Head of caudate nucleus (tissue), 42 donors: ENCODE measurements at places on chromosomes 2 and 18.

GRCh38 chr2:145644820-145645302, 1124.9 kb upstream of the ZEB2 start:
- DNase-seq, result no peak

GRCh38 chr2:46380038-46380940, 83.1 kb downstream of the EPAS1 start:
- peak; percentile 74 for DNase-seq

GRCh38 chr2:83109284-83109683, 1349.8 kb downstream of the SUCLG1 start:
- DNase-seq, result no peak

GRCh38 chr2:103960951-103961350, 893.0 kb upstream of the POU3F3 start:
- DNase-seq, result no peak

GRCh38 chr2:200351815-200352214, 45.3 kb downstream of the SPATS2L start:
- DNase-seq, result no peak

DNA sequence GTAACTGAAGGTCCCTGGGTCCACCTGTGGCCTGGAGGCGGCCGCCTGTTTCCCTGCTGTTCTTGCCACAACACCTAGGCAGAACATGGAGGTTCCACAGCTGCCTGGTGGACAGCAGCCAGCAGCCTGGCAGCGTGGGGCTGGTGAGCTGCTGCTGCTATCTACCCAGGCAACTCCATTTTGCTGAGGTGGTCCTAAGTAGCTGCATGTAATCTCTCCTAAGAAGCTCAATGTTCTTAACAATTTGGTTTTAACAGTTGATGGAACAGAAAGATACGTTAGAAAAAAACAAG, 66.7 kb downstream of the NDUFA10 start:
- no peak for DNase-seq

DNA sequence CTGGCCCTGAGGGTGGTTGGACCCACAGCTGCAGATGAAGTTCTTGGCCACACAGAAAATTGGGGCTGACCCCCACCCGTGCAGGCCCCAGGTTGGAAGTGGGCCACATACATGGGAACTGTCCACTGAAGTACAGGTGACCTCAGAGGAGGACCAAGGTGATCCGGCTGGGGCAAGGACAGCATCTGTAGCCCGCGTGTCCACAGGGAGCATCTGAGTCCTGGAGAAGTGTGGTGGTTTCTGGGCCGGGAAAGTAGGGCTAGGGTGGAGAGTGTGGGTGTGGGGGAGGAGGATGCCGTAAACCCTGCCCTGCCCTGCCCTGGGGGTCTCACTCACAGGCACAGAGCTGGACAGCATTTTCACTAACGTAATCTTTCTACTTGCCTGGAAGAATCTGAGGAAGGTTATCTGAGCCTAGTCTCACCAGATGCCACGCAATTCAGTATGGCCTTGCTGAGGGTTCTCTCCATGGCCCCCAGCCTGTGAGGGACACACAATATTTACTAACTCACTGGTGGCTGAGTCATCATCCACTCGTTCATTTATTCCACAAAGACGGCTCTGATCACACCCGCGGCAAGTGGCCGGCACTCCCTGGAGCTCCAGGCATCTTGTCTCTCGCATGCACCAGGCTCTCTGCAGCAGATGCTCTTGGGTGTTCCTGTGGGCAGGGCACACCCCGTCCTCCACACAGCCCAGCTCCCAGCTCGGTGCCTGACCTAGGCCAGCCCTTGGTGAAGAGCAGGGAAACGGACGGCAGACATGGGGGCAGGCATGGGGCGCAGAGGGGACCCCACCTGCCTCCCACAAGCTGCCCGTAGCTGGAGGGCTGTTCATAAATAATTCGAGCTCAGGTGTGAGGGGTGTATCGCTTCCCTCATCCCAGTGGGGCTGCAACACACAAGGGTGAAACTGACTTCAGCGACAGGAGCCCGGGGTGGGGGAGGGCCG, 51.2 kb downstream of the INHBB start:
- no peak for DNase-seq

DNA sequence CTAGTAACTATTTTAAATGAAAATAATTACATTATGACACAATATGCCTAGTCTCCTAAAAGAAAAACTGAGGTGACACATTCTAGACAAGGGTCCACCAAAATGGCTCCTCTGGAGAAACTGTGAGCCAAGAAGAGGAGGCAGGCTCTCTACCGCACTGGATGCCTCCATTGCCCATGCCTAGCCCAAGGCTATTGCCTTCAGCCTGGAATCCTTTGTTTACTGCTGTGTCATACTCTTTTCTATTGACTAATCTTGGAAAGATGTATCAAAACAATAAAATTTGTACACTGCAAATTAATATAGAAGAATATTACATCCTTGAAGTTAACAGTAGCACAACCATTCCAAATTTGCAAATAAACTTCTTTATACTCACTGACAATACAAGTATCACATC, 167.1 kb downstream of the RAB3GAP1 start:
- DNase-seq, result no peak

GRCh38 chr2:160228141-160228917, 28.3 kb upstream of the ITGB6 start:
- DNase-seq, result no peak

- no peak for DNase-seq
Measured at GRCh38 chr2:229832510-229832898, 89.3 kb downstream of the TRIP12 start.

DNA sequence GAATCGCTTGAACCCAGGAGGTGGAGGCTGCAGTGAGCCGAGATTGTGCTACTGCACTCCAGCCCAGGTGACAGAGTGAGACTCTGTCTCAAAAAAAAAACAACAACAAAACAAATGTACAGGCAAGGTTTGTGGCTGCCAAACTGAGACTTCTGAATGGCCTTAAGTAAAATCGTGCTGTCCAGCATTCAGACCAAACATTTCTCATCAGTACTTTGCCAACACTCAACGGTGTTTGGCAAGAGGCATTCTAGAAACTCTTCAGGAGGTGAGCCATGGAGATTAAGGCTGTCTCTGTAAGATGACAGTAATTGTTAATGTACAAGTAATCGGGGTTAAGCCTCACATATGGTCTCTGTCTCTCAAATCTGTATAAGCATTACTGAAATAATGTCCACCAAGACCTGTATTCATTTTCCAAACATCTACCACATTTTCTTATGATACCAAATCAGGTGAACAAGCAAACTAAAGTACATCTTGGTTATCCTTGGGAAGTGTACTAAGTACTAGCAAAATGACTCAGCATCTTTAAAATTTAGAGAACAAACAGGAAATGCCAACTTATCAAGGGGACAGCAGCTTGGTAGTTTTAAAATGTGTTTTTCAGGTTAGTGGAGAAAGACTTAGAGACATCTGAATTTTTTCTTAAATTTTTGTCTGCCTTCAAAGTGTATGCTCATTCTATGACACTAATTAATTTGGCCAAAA, 29.3 kb downstream of the SERPINE2 start:
- no peak for DNase-seq

GRCh38 chr2:8656160-8656641, 25.7 kb upstream of the ID2 start:
- no peak for DNase-seq

GRCh38 chr2:64260093-64260803, 116.0 kb upstream of the PELI1 start:
- no peak for DNase-seq

GRCh38 chr18:30684825-30685481, 357.6 kb downstream of the DSC3 start:
- DNase-seq, result no peak

- peak; percentile 53 for DNase-seq
Measured at GRCh38 chr2:120520929-120521912, 175.3 kb downstream of the INHBB start.

- no peak for DNase-seq
Measured at GRCh38 chr2:10222-10875, 36.0 kb downstream of the FAM110C start.

GRCh38 chr2:19256121-19256601, 102.3 kb downstream of the OSR1 start:
- no peak for DNase-seq

- no peak for DNase-seq
Measured at GRCh38 chr2:52454962-52455361, 1312.6 kb upstream of the CHAC2 start.

- DNase-seq, result no peak
Measured at GRCh38 chr2:98378901-98379300, 32.6 kb downstream of the CNGA3 start.

- no peak for DNase-seq
Measured at GRCh38 chr2:106098081-106098480, 96.0 kb downstream of the UXS1 start.

DNA sequence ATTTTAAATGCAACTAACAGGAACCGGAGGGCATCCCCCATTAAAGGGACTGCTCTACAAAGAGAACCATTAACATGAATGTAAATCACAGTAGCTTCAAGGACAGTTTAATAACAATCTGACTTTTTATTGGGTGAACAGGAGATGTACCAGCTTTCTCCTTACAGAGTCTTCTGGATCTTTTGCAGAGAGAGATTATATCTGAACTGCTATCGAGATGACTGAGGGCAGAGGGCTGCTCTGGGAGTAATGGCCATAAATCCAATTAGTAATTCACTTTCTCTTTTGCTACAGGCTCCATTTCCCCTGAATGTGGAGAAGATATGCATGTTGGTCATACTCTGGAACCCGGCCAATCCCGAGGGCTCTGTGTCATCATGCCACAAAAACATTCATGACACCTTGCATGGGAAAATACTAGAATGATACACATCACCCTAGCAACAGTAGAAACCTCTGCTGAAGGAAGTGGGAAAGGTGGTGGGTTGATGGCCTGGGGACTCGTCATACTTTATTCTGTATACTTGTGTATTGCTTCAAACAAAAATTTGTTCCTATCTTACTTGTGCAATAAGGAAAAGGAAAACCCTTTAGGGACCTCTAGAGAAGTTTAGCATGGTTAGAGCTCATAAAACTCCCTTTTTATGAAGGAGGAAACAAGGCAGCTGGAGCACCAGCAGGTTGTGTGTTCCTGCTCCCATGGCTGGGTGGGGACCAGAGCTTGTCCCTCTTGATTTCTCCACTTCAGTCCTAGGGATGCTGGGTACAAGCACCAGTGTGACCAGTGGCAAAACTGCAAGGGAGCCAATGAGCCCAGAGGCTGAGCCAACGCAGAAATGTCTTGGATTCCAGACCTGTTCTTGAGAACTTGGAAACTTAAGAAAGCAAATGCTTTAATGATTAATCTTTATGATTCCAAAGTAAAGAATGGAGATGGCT, 26.0 kb downstream of the CTAGE1 start:
- DNase-seq, result no peak

GRCh38 chr2:69452687-69453086, 15.5 kb upstream of the NFU1 start:
- no peak for DNase-seq

DNA sequence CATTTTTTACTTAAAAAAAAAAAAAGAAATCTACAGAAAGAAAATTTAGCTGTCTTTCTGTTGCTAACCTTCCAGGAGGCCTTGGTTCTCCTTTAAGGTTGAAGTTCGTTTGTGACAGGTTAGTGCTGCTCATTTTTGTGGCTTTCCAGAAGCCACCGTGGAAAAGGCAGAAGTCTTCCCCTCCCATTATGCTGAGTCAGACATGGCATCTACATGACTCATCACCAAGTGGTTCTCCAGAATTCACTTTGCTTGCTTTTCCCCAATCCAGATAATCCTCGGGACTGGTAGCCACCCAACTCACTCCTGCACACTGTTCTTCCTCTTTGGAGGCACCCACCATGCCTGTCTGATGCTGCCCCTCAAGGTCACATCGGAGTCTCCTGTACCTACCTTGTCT, 228.7 kb downstream of the PIK3C3 start:
- no peak for DNase-seq

DNA sequence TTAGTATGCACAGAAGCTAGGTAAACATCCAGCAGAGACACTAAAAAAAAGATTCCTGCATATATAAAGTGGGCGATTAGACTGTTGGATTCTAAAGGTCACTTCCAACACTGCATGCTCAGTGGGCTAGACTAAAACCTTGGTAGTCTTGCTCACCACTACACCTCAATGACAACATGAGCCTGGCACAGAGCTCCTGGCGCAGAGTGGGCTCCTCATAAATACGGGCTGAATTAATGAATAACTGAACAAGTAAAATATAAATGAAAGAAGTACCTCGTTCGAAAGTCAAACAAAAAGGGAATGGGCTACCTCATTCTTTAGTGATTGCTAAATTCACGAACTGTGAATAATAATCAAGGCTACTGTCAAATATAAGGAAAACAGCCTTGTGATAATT, 185.3 kb downstream of the STK39 start:
- no peak for DNase-seq

GRCh38 chr2:237591141-237591881, 777 bp upstream of the RAB17 start:
- peak; percentile 45 for DNase-seq

GRCh38 chr18:361941-362310, 94.1 kb upstream of the THOC1 start:
- DNase-seq, result no peak

GRCh38 chr2:220374282-220374681, 746.9 kb downstream of the SLC4A3 start:
- no peak for DNase-seq

GRCh38 chr2:232456296-232457120, 555 bp downstream of the ALPI start:
- DNase-seq, result no peak

- DNase-seq, result no peak
Measured at GRCh38 chr2:106094131-106094841, 99.8 kb downstream of the UXS1 start.

DNA sequence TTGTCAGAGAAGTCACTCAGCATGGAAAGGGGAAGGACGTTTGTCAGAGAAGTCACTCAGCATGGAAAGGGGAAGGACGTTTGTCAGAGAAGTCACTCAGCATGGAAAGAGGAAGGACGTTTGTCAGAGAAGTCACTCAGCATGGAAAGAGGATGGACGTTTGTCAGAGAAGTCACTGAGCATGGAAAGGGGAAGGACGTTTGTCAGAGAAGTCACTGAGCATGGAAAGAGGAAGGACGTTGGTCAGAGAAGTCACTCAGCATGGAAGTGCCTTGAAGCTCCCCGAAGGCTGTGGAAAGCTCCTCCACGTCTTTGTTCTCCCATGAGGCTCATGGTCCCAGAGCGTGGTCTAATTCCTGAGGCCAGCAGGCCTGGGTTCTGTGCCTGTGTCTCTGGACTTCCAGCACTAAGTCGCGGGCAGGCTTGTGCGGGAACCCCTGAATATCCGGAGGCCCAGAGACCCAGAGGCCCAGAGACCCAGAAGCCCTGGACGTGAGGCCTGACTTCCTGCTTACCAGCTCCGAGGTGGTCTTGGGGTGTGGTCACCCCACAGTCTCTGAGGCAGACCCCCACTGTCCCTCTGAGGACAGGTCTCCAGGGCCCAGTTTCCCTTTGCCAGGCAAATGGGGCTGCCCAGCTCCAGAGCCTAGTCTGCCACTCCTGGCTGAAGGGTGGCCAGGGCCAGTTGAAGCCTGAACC, 70.4 kb upstream of the TWIST2 start:
- no peak for DNase-seq

- no peak for DNase-seq
Measured at GRCh38 chr2:43212216-43212835, 14.1 kb downstream of the ZFP36L2 start.
